ENCODE measurements at places on chromosomes 1 and 21.

- no peak for DNase-seq
Observed at GRCh38 chr1:118973531-118974137, 14.5 kb downstream of the TBX15 start.

- peak; percentile 23 for DNase-seq
Observed at GRCh38 chr1:167599957-167600581, 30.0 kb upstream of the RCSD1 start.

GRCh38 chr1:19617376-19617775 lies 26.7 kb upstream of the NBL1 start:
- DNase-seq = no peak

DNA sequence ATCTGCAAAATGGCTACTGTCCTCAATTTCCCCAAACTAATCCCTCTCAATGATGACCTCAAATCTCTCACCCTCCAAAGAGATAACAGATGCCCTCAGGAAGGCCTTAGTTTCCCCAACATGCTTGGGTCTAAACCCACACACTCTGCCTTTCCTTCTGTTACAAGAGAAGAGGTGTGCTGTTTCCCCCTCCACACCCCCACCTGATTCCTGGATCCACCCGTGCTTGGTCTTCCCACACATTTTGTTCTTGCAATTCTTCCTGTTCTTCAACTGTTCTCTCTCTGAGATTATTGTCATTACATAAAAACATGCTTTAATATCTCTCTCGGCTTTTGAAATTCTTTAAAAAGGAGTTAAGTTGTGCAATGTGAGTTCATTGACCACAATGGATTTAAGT lies 5.7 kb upstream of the CBR3 start:
- DNase-seq = no peak

GRCh38 chr1:170303034-170303433 lies 157.3 kb downstream of the NTMT2 start:
- no peak for DNase-seq

DNA sequence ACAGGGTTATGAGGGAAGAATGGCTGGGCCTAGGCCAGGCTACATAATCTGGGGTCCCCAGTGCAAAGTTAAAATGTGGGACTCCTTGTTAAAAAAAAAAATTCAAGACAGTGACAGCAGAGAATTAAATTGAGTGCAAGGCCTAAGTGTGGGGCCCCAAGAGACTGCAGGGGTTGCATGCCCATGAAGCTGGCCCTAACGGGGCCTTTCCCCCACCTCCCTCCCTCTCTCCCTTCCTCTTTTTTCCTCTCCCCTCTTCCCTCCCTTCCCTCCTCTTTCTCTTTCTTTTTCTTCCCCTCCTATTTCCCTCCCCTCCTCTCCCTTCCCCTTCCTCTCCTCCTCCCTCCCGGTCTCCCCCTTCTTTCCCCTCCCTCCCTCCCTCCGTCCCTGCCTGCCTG lies 266.7 kb downstream of the LMO4 start:
- DNase-seq = no peak

DNA sequence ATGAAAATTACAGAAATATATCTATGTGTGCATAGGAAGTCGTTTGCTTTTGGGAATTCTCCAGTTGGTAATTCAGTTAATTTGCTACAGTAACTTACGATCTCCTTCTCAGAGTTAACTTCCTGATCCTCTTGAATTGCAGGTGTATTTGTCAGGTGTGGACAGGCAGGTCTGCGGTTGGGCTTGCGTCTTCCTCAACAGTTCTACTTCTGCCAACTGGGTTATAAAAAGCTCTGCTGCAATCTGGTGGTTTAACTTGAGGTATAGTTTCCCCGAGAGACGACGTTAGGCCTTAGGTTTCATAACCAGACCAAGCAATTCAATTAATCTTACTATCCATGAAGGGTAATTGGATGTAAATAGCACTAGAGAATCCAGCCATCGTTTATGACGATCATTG lies 88.2 kb downstream of the GABPA start:
- DNase-seq = no peak

- no peak for DNase-seq
Observed at GRCh38 chr1:48470481-48470855, 1.5 kb downstream of the SPATA6 start.

- DNase-seq = no peak
Observed at GRCh38 chr1:17883136-17883535, 128.0 kb downstream of the ACTL8 start.

DNA sequence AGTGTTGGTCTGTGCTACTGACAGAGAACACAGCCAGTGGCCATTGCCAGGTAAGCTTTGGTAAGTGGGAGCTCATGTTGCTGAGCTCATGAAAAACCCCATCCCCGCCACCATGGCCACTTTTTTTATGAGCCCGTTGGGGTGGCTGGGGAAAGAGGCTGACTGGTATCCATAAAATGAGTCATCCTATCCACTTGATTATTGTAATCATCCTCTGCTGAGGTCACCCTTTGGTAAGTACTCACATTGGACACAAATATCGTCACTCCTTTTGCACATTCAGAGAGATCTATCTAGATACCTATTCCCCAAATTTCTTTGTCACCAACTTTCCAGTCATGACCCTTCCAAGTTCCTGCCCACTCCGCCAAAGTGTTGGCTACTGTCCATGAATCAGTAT lies 22.0 kb downstream of the SLAMF7 start:
- DNase-seq = no peak

- no peak for DNase-seq
Observed at GRCh38 chr21:38534591-38534990, 36.3 kb upstream of the ERG start.

- no peak for DNase-seq
Observed at GRCh38 chr1:79899914-79900313, 893.4 kb upstream of the ADGRL4 start.

DNA sequence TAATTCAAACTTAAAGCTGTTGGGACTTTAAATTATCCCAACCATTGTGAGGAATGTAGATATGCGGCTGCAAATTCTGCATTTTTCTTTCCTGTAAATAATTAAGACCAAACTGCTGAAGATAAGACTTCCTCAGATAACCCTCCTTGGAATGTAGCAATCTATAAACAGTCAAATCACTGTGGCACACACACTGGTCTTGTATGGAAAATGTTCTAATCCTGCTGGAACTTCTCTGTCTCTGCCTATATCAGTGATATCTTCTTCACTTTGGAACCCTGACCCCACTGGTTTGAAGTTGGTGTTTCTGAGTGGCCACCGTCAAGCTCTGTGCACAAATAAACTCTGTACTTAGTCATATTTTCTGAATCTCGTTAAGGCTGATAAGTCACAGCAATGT lies 32.9 kb downstream of the HSF2BP start:
- no peak for DNase-seq

DNA sequence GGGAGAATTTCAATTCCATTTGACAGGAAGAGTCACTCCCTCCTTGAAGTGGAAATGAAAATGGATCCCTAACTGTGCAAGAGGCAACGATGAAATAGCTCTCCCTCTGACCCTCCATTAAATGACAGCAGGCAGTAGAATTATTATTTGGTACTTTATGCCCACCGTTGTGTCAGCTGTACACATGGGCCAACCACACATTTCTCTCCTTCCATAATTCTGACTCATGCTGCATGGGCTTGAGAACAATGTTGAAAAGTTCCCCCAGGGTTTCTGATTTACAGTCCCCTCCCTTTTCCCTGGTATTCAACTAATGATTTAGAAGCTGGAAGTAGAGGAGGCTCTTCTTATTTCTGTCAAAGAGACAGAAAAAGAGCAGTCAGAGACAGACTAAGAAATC lies 103.5 kb downstream of the RGS7 start:
- no peak for DNase-seq

DNA sequence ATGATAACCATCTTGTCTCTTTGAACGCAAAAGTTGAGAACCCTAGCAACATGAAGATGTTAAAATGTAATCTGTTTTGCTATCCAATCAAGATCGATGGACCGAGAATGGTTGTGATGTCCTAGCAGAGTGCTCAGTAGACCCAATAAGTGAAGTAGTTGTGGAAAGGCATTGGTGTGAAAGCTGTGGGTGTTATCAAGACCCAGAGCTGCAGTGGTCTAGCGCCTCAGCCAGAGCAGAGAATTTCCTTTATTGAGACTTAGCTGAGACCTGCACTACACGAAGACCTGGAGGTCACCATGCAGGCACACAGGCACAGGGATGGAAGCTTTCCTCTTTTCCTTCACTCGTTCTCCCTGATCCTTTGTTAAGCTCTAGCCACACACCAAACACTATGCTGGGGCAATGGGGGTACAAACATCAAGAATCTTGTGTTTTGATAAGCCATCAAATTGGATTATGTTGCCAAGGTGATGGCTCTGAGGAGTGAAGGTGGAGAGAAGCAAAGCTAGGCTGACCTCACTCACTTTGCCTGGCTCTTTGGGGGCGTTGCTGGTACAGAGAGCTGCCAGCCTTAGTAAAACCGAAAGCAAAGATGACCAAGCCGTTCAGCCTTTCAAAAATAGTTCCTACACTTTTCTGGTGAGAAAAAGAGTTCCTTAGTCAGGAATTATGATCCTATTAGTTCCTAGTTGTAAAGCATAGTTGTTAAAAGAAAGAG lies 24.1 kb downstream of the METTL13 start:
- DNase-seq = no peak

DNA sequence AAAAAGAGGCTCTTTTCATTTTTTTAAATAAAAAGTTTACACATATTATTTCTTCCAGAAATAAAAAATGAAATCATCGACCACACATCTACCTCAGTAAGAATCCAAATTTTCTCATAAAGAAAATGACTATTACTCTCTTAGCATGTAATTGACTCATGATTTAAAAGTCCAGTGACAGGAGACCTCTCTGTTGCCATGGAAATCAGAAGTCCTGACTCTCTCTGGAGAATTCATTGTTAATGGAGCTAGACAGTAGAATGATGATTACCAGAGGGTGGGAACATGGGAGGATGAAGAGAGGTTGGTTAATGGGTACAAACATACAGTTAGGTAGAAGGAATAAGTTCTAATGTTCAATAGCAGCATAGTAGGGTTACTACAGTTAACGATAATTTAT lies 5.0 kb upstream of the CLCA4 start:
- DNase-seq = no peak

DNA sequence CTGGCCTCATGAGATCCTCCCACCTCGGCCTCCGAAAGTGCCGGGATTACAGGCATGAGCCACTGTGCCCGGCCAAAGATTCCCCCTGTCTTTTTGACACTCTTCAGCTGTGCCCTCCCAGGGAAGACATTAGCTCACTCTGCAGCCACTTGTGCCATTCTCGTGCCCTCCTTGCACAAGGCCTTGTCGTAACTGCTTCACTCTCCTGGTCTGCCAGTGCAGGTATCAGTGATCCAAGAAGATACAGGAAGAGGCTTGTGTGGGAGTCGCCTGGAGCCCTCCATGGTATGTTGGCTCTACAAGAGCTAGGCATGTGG lies 22.0 kb upstream of the WDR26 start:
- no peak for DNase-seq

GRCh38 chr1:196229546-196229945 lies 378.7 kb downstream of the KCNT2 start:
- no peak for DNase-seq

DNA sequence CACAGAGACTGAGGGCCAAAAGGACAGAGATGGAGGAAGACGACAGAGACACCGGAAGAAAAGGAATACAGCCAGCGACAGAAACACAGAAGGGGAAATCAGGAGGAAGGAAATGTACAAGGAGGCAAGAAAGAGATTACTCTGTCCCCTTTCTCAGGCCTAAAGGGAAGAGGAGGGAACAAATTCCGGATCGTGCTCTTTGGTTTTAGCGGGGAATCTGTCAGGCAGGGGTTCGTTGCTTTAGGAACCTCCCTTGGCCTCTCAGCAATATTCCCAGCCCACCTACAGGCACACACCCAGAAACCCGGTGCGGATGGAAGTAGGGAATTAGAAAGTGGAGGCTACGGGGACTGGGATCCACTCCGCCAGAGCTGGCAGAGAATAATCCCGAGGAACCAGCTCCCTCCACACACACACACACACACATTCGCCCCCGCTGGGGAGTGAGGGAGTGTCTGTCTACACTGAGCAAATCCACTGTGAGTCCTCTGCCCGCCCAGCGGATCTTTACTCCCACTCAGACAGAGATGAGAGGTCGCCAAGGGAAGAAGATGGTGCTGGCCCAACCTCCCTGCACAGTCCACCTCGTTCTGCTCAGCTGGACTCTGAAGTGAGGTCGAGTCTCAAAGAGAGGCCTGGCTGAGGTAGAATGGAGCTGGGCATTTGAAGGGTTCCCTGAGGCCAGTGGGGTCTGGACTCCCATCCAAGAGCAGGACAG lies 5.7 kb downstream of the TAL1 start:
- no peak for DNase-seq

- no peak for DNase-seq
Observed at GRCh38 chr1:147341246-147341645, 98.8 kb downstream of the CHD1L start.

- DNase-seq = no peak
Observed at GRCh38 chr1:206842854-206843253, 22.6 kb upstream of the IL20 start.

GRCh38 chr1:59266180-59266926 lies 30.5 kb upstream of the FGGY start:
- no peak for DNase-seq

DNA sequence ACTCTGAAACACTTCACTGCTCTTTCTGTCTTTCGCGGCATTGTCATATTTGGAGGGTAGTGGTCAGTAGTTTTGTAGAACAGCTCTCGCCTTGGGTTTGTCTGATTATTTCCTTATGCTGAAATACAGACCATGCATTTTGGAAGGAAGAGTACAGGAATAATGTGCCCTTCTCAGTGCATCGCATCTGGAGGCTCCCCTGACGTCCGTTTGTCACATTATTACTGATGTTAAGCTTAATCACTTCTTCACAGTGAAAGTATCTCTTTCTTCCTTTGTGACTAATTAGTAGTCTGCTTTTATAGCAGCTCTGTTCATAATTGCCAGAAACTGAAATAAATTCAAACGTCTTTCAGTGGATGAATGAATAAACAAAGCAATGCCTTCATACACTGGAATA lies 85.7 kb upstream of the CXADR start:
- no peak for DNase-seq

- DNase-seq = no peak
Observed at GRCh38 chr1:198174297-198174696, 17.5 kb downstream of the NEK7 start.

- no peak for DNase-seq
Observed at GRCh38 chr1:9340172-9340854, 47.6 kb downstream of the SPSB1 start.

DNA sequence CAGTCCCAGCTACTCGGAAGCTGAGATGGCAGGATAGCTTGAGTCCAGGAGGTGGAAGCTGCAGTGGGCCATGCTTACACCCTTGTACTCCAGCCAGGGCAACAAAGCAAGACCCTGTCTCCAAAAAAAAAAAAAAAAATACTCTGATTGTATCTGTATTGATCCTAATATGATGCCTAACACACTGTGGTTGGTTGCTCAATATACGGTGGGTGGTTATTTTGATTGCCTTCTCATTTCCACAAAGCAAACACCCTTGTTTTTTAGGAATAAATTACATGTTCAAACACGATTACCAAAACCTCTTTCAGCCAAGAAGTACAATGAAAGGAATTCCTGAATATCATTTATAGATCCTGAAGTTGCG lies 3.4 kb downstream of the EGLN1 start:
- no peak for DNase-seq

DNA sequence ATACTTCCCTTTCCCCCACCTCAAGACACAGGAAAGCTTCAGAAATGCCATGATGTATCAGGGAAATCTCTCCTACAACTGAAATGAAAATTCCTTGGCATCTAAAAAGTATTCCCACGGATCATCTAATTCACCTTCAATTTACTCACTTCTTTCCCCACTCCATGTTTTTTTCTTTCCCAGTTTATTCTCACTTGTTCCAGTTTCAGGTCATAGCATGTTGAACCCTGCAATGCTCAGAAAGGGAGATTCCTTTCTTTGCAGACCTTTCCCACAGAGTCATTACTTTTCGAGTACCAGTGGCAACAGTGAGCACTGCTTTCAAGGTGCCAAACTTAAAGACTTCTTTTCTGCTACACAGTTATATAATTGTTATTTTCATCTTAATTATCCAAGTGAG lies 305.0 kb downstream of the VAV3 start:
- no peak for DNase-seq
